ENCODE measurements at places on chromosomes 13 and 19. TPM values are rescaled to one million over a fixed set of nuclear protein-coding genes. Genes with fewer than 3 reads are reported as not detected.
A peak's percentile ranks its signal among the peaks of the same experiment; 100 is the strongest.

Gene ZNF541
- total RNA-seq = not detected

DNA sequence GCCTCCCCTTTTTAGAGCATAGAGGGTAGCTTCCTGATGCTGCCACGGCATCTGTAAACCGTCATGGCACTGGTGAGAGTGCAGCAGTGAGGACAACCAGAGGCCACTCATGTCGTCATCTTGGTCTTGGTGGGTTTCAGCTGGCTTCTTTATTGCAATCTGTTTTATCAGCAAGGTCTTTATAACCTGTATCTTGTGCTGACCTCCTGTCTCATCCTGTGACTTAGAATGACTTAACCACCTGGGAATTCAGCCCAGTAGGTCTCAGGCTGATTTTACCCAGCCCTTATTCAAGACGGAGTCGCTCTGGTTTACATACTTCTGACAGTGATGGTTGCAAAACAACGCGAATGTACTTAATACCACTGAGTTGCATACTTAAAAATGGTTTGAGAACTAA lies 14.4 kb upstream of the FBN3 start:
- no peak for DNase-seq

DNA sequence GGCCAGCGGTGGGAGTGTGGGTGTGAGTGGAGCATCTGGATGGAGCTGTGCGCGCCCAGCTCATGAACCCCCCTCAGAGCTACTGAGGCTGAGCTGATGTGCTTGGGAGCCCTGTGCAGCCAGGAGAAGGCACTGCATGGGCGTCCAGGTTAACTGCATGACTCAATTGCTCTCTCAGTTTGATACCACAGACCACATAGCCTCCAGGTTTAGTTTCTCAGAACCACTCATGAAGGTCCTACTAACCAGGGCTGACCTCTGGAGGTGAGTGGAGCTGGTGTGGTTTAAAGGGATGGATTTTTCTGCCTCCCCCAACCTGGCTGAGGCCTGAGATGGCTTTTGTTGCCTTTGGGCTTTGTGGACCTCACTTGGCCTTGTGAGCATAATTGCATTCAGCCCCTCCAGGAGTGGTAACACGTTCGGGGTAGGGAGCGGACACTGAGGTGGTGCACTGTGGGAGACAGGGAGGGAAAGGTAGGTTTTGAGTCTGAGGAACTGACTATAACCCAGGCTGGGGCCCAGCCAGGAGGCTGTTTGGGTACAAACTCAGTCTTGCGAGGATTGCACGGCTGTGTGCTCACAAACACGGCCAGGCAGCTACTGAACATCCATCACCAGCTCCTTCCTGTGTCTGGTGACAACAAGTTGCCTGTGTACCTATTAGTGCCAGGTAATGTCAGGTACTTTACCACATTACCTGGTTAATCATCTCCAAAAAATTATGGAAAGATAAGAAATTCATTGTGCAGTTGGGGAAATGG lies 97.5 kb downstream of the RGCC start:
- no peak for DNase-seq

DNA sequence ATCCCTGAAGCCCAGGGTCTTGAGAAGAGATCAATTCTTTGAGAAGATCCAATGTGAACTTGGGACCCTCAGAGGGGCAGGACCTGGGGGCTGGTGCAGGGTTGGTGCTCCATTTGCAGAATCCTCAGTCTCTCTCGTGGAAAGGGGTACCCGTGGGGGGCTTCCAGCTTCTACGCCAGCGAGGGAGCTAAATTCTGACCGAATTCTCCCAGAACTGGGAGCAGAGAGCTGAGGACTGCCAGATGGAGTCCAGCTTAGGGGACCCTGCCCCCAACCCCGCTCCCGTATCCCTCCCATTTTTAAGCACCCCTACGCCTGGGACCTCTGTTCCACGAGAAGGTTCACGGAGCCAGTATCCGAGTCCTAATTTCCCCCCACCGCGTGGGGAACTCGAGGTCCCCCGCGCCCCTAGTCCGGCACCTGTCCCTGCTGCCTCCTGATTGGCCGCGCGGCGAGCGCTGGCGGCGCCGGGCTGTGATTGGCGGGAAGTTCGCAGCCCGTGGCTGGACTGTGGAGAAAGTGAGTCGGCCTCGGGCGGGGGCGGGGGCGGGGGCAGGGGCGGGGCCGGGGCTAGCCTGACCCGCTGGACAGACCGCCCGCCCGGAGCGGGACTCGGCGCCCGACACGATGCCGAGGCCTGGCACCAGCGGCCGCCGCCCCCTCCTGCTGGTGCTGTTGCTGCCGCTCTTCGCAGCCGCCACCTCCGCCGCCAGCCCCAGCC lies 4.4 kb upstream of the LTBP4 start:
- no peak for DNase-seq

GRCh38 chr19:7191946-7192691 lies 102.1 kb downstream of the INSR start:
- no peak for DNase-seq

- DNase-seq = no peak
Measured at GRCh38 chr13:46914341-46914740, 17.5 kb upstream of the HTR2A start.

DNA sequence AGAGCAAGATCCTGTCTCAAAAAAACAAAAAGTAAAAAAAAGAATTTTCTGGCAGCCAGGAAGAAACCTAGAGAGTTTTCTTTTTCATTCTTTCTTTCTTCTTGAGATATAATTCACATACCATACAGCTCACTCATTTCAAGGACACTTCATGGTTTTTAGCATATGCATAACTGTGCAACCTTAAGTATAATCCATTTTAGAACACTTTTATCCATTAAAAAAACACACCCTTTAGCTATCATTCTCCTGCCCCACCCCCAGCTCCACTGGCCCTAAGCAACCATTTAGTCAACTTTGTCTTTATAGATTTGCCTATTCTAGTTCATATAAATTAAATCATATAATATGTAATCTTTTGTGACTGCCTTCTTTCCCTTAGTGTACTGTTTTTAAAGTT lies 8.1 kb upstream of the IPO5 start:
- DNase-seq = no peak

Gene NKG7
- total RNA-seq = not detected

Gene NLRP9
- total RNA-seq = not detected

DNA sequence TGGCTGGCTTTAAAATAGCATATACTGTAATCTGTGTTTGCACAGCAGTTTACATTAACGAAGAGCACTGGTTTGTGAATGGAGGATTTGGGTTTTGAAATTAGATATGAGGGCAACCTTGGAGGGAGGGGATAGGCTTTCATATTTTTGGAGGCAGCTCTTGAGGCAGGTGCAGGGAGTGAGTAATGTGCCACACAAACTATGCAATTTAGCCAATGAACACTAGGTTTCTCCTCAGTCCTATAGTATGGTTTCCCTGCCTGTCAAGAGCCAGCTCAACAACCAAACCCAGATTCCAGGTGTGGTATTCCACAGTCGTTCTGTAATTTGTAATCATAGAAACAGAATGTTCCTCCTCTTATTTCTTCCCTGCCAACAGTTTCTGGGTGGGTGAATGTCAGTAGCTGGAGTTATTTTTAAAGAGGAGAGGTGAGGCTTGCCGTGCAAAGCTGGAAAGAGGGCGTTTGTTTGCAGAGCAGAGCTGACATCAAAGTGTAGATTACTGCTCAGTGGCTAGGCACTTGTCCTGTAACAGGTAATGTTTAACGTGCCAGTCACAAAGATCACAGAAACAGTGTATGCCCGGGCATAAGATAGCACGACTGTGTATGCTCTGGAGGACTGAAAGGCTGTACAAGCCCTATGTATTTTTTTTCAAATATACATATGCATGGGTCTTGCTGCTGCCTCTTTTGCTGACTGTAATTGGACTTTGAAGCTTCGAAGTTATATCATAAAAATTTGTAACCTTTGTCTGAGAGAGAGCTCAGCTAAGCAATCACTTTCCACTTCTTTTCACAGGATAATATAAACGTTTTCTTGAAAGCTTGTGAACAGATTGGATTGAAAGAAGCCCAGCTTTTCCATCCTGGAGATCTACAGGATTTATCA lies 124.2 kb downstream of the LMO7 start:
- DNase-seq = peak; percentile 96

- peak; percentile 99 for DNase-seq
Measured at GRCh38 chr19:46299004-46299509, 2.2 kb downstream of the HIF3A start.

GRCh38 chr13:26030331-26030730 lies 21.5 kb downstream of the SHISA2 start:
- DNase-seq = no peak

Gene ZNF681
- total RNA-seq = under 0.01 TPM

Gene NXNL1
- total RNA-seq = not detected

- DNase-seq = no peak
Measured at GRCh38 chr19:51204321-51204720, 20.6 kb upstream of the CD33 start.

- DNase-seq = no peak
Measured at GRCh38 chr19:18204394-18205199, 755 bp upstream of the RAB3A start.

GRCh38 chr13:21420706-21421105 lies 38.4 kb downstream of the ZDHHC20 start:
- no peak for DNase-seq

DNA sequence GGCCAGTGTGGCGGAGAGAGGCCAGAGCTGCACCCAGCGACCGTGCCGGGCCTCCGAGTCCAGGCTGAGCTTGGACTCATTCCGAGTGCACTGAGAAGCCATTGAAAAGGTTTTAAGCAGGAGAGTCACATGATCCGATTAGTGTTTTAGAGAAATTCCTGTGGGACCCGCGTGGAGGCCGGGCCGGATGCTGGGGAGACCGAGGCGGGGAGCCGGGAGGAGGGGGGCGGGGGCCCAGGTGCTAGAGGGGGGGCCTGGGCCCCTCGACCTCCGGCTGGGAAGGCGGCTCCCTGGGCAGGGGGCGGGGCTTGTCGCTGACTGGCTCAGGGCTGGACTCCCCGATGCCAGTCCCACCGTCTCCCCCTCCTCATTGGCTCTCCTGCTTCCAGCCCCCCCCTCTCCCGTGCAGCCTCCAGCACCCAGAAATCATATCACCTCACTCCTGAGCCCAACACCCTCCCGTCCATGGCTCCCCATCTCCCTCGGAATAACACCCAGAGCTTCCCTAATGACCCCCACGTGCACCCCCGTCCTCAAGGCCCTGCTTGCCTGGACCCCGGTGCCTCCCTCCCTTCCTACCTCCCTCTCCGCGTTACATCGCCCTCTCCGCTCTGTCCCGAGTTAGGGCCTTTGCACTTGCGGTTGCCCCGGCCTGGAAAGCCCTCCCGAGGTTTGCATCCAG lies 5.2 kb upstream of the ZNF579 start:
- DNase-seq = peak; percentile 32

DNA sequence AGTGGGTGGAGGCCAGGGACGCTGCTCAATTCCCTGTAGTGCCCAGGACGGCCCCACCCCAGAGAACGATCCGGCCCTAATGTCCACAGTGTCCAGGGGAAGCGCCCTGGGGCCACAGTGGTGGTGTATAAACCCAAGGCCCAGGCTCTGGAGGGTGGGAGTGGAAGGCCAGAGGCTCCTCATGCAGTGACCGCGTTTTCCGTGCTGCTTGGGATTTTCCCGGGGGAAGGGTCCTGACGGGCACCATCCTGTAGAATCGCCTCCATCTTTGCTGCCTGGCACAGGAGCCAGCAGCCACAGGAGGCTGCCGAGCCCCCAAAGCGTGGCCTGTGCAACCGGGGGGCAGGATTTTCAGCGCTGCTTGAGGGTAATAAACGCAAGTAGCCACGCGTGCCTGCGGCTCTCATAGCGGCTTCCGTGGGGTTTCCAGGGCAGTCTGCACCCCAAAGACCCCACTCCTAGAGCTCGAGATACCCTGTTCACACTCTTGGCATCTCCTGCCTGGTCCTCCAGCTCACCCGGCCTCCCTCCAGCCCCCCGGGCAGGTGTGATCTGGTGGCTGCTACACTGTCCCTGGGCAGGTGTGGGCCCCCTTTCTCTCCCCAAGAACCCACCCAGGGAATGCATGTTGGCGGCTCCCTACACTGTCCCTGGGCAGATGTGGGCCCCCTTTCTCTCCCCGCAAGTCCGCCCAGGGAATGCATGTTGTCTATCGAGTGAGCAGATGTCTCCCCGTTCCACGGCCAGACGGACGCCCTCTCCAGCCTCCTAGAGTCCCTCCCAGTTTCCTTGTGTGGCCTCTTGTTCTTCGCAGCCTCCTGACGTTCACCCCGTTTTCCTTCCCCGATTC lies 2.2 kb downstream of the NCLN start:
- no peak for DNase-seq

DNA sequence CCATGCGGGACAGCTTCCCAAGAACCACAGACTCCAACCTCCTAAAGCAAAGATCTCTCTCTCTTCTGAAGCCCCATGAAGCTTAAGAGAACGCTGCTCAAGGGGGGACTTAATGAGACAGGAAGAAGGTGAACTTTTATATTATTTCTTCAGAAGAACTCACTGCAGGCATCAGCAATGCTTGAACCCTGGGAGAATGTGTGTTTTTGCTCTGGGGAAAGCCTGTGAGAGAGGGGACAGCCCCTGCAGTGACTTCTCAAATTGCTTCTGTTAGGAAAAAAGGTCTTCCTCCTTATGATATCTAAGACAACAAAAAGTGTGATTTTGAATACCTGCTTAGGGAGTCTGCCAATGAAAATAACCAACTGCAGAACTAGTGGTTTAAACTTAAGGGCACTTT lies 23.0 kb downstream of the GJA3 start:
- DNase-seq = no peak

Gene TNFSF9
- 3.0 TPM for total RNA-seq

- no peak for DNase-seq
Measured at GRCh38 chr13:112246731-112247470, 129.3 kb upstream of the SPACA7 start.

Gene ZNF793
- total RNA-seq = not detected

- DNase-seq = no peak
Measured at GRCh38 chr13:95445131-95445530, 107.4 kb upstream of the CLDN10 start.

DNA sequence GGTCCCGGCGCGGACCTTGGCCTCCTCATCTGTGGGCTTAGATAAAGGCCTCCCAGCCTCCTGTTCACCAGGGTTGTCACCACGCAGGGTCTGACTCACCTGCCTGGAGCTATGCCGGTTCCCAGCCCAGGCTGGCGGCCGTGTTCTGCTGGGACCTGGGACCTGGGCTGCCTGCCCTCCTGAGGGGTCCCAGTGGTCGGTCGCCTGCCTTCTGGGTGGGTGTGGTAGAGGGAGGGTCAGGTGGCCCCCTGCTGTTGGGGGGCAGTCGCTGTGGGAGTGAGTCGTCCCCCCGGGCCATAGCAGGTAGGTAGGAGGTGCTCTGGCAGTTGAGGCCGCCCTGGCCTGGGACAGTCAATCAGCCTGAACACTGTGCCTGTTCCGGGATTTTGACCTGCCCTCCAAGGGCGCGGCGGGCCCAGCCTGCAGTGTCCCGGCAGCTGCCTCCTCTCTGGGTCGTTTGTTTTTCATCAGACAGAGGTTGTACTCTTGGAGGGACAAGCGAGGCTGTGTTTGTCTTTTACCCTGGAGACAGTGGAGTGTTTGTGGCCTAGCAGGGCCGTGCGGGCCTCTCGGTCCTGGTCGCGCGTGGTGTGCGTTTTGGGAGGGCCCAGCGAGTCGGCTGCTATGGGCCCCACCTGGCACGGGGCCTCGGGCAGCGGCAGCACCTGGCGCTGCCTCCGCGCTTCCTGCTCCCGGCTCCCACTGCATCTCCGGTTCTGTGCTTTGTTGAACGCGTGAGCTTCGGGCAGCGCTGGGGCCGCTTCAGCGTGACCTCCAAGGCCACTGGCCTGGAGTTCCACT lies 2.6 kb downstream of the ADAT3 start:
- no peak for DNase-seq

Gene TMEM238
- total RNA-seq = 92.7 TPM

Gene ZNF829
- total RNA-seq = not detected
